ENCODE measurements at places on chromosomes 2 and 18.

- no peak for DNase-seq
Observed at GRCh38 chr2:3334392-3335345, 42.9 kb downstream of the EIPR1 start.

GRCh38 chr2:31170071-31170698 lies 31.9 kb upstream of the GALNT14 start:
- no peak for DNase-seq

- no peak for DNase-seq
Observed at GRCh38 chr18:55405893-55406406, 182.0 kb downstream of the TCF4 start.

DNA sequence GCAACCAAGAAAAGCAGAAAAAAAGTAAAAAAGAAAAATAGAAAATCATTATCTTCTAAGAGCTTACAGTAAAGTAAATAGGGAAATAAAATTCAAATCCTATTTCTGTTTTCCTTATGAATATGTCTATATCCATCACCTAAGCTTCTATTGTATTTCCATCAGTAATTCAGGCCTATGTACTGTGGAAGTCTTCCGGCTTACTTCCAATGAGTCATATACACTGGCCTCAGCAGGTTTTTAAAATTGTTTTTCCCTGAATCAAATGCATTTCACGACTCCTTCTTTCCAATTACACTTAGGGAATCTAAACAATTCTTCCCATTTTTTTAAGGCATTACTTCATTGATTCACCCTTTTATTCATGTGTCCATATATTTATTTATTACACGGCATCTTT lies 164.7 kb downstream of the CCDC102B start:
- no peak for DNase-seq

GRCh38 chr2:40155728-40156127 lies 296.2 kb downstream of the SLC8A1 start:
- no peak for DNase-seq

DNA sequence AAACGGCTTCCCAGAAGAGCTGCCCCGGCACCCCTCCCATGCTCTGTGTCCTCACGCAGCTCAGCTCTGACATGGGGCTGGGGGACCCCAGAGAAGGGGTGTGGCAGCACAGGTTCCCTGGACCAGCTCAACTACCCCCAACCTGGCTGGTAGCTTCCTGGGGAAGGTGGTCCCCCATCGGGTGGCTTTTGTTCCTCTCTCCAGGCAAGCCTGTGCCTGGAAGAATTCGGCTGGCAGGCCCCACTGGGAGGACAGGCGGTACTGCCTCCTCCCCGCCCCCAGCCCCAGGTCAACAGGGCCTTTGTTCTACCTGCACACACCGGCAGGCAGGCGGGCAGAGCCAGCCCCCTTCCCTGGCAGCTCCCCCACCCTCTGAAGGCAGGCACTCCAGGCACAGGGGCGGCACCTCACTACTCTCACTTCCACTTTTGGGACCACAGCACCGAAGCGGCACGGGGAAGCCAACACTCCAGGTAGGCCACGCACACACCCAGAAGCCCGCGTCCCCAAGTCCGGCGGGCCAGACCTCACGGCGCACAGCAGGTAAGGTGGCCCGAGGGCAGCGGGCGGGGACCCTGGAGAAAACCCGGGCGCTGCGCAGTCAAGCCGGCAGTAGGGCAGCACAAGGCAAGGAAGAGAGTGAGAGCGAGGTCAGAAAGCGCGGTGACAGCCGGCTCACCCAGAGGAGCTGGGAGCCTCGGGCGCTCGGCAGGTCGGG lies 1.3 kb downstream of the HS6ST1 start:
- DNase-seq: no peak

DNA sequence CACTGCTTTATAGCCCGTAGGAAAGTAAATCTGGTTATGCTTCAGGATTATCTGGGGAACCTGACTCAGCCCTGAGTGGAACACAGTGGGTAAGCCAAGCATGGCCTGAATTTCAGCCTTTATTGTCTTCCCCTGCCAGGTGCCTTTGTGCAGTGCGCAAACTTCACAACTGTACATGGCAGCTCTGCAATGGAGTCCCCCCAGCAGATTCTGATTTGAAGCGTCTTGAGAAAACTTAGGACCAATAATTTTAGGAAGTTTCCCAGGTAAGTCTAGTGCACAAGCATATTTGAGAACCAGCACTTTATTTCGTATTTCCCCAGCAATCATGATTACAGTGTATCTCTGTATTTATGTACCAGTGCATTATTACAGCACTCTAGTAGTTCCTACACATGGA lies 112.1 kb upstream of the ARL4C start:
- DNase-seq: no peak

GRCh38 chr18:26262156-26262555 lies 35.9 kb downstream of the TAF4B start:
- DNase-seq: no peak

DNA sequence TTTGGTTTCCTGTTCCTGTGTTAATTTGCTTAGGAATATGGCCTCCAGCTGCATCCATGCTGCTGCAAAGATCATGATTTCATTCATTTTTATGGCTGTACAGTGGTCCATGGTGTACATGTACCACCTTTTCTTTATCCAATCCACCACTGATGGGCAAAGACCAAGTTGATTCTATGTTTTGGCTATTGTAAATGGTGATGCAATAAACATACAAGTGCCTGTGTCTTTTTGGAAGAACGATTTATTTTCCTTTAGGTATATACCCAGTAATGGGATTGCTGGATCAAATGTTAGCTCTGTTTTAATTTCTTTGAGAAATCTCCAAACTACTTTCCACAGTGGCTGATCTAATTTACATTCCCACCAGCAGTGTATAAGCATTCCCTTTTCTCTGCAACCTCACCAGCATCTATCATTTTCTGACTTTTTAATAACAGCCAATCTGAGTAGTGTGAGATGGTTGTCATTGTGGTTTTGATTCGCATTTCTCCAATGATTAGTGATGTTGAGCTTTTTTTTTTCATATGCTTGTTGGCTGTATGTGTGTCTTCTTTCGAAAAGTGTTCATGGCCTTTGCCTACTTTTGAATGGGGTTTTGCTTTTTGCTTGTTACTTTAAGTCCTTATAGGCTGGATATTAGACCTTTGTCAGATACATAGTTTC lies 19.4 kb downstream of the EXOC6B start:
- no peak for DNase-seq

DNA sequence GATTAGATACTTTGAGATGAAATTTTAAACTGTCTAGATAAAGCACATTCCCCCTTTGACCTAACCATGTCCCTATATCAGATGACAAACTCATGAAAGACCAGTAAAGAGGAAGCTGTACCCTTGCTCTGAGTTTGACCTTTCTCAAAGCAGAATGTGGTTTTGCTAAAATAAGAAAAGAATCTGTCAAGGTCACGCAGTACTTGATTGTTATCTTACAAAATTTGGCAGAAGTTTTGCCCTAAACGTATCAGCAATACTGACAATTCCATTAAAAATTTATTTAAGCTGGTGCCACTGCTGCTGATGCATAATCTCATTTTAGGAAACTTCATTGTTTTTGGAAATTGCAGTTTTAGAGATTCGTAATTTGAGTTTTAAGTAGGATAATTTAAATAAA lies 31.2 kb upstream of the GALM start:
- DNase-seq: no peak

- no peak for DNase-seq
Observed at GRCh38 chr18:45488645-45489044, 126.6 kb upstream of the SLC14A2 start.
